ENCODE measurements at places on chromosomes 12 and 14.

DNA sequence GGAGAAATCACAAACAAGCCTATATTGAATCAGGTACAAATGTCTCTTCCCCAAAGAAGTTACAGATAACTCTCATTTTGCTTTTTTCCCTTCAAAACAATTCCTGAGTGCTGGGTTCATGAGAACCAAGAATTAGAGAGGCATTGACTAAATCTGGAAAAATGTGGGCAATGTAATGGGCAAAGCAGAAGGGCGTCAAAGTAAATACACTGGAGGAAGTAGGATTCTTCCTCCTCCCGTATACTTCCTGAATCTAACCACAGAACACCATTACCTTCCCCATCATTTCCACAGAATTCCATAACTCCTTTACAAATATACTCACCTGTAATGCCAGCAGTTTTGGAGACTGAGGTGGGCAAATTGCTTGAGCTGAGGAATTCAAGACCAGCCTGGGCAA is 3.0 kb upstream of the RBMS2 start:
- no peak for DNase-seq

DNA sequence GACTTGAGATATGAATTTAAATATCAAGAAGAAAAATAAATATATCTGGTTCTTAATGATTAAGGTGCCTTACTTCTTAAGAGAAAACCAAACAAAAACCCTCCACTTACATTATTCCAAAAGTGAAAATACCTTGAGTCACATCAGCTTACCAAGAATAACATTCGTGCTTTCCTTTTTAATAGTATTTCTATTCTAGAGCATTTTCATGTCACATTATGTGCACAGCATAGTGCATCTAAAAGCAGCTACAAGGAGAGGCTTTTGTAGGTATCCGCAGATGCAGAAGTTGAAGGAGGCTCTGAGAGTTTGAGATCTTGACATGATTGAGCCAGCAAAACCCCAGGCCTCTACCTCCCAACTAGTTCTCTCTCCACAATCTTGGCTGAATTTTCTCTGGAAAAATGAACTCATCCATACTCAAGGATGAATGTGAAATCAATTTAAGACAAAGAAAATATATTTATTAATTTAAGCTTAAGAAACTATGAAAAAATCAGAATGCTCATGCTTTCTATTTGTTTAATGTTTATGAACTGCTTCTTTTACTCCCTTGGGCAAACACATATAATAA is 275.0 kb downstream of the AKAP6 start:
- no peak for DNase-seq

GRCh38 chr12:27096420-27096819 is 14.0 kb upstream of the C12orf71 start:
- DNase-seq, result no peak

DNA sequence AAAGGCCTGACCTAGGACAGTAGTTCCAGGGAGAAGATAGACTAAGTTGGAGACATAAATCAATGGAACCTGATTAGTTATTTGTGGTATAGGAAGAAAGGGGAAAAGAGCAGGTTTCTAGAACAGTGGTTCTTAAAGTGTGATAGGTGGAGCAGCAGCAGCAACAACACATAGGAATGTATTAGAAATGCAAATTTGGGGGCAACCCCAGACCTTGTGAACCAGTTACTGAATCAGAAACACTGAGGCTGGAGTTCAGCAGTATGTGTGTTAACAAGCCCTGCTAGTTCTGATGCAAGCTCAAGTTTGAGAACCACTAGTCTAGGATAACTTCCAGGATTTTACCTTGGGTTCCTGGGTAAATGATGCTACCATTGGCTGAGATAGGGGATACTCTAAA is 308.7 kb downstream of the EMP1 start:
- no peak for DNase-seq

- no peak for DNase-seq
These were observed 20.0 kb upstream of the GCH1 start for GRCh38 chr14:54922598-54922997.

DNA sequence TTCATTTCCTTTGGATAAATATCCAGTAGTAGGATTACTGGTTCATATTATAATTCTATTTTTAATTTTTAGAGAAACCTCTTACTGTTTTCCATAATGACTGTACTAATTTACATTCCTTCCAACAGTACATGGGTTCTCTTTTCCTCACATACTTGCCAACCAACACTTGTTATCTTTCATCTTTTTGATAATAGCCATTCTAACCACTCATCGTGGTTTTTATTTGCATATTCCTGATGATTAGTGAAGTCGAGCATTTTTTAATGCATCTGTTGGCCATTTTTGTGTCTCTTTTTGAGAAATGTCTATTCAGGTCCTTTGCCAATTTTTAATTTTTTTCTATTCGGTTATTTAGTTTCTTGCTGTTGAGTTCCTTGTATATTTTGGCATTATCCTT is 457.7 kb upstream of the PDE3A start:
- no peak for DNase-seq

DNA sequence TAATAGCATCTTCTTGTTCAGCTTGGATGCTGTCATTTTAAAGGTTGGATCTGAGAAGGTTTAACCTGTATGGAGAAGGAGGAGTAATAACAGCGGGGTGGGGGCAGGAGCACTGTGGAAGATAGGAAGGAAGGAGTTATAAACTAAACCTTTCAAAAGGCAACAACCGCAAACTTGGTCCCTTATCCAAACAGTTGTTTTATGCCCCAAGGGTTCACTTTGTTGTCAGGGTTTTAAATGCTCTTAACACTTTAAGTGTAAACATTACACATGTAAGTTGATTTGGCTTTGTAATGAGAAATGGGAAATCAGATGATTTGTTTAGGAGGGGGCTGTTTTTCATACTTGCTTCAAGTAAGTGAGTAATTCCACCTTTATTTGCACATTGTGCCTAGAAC is 3.0 kb downstream of the NPAS3 start:
- DNase-seq, result no peak

- no peak for DNase-seq
These were observed 135.4 kb upstream of the TRHDE start for GRCh38 chr12:72136792-72137191.

GRCh38 chr12:1162081-1162760 is 171.2 kb downstream of the ERC1 start:
- DNase-seq, result no peak

DNA sequence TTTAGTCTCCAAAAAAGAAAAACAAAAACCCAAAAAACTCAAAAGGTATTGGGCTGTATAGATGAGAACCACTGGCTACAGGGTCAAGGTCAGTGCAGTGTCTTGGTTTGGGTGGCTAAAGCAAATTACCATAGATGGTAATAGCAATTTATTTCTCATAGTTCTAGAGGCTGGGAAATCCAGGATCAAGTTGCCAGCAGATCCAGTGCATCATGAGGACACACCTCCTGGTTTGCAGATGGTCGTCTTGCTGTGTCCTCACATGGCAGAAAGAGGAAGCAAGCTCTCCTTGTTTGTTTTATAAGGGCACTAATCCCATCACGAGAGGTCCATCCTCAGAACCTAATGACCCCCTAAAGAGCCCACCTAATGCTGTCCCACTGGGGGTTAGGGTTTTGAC is 11.2 kb downstream of the COX14 start:
- DNase-seq, result no peak

DNA sequence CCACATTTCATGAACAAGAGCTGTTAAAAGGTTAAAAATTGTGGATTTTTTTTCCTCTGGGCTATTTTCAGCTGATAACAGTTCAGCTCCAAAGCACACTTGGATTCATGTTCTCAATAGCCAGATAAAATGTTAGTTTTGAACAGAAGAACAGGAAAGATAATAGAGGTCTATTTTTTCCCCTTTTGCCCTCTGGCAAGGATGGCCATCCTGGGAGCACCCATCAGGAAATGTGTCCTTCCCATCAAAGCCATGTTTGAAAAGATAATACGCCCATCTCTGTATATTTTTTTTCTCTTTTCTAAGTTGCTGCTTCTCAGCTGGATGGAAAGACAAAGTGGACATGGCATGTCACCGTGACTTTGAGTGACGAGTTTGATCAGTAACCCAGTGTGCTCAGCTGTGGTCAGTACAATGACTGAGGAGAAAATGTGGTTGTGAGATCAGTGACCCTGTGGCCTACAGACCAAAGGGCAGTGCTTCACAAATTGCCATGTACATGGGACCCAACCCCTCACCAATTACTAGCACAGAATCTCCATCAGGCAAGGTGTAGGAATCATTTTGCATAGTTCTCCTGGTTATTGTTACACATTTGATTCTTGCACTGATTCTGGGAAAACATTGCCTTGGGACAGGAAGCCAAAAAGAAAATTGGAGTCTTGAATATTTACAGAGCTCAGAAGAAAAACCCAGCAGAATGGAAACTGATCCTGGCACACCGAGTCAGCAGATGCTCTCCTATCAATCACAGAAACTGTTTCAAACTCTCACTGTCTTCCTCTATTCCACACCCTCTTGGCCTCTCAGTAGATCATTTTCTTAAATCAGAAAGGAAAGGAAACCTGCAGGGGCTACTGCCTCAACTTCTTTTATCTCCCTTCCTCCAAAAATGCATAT is 64.3 kb downstream of the ANO6 start:
- DNase-seq, result no peak

DNA sequence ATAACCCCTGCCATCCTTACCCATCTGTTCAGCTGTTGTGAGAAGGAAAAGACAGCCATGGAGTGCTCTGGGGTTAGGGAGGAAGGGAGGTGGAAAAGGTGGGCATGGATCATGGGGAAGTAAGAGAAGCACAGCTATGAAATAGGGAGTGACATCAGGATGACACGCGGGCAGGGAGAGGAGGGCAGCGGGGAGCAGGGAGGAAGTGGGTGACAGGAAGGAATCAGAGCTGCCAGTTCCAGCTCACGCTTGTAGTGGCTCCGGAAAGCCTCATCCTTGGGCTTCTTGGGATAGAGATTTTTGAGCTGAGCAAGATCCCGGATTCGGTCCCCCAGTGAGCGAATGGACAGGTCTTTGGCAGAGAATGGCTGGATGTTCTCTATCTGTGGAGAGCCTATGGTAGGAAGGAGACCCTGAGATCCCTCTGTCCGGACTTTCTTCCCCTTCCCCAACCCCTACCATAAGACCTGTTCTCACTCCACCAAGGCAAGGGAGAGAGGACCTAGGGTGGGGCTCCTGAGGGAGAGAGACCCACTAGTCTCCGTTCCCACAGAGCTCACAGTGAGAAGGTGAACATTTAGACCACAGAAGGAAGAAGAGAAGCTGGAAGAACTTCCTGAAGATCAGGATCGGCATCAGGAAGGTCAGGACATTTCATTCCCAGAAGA is 10.3 kb downstream of the NAB2 start:
- no peak for DNase-seq

GRCh38 chr14:45125754-45126153 is 8.5 kb downstream of the FKBP3 start:
- no peak for DNase-seq

- DNase-seq, result peak; percentile 74
These were observed 679 bp downstream of the ARF6 start for GRCh38 chr14:49893309-49894213.

DNA sequence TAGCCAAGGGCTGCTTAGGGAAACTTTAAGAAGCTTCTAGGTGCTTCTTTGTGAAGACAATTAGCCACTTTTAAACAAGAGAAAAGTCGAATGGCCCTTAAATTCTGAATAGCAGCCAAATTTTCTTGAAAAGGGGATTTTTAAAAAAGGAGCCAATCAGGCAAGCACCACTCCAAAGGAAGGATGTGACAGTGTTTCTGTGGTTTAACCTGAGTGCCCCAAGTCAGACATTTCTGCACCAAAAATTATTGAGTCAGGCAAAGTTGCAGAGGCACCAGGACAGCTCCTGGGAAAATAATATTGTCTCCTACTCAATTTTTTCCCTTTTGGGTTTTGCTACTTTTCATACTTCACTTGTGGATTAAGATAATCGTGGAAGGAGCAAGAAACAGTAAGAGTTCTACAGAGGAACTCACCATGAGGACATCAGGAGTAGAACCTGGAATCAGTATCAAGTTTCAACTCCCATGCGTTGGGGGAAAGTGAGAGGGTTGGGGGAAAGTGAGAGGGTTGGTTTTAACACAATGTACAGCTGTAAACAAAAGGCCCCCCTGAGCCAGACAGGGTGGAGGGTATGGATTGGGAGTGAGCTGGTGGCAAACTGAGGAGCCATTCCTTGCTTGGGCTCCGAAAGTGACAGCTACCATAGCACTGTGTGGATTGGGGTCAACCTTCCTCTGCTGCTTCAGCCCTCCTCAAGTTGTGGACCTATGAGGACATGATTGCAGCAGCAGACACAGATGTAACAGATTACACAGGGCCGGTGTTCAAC is 90.8 kb downstream of the SLC38A1 start:
- peak; percentile 45 for DNase-seq

- no peak for DNase-seq
These were observed 50.5 kb downstream of the SAMD4A start for GRCh38 chr14:54617467-54617866.

DNA sequence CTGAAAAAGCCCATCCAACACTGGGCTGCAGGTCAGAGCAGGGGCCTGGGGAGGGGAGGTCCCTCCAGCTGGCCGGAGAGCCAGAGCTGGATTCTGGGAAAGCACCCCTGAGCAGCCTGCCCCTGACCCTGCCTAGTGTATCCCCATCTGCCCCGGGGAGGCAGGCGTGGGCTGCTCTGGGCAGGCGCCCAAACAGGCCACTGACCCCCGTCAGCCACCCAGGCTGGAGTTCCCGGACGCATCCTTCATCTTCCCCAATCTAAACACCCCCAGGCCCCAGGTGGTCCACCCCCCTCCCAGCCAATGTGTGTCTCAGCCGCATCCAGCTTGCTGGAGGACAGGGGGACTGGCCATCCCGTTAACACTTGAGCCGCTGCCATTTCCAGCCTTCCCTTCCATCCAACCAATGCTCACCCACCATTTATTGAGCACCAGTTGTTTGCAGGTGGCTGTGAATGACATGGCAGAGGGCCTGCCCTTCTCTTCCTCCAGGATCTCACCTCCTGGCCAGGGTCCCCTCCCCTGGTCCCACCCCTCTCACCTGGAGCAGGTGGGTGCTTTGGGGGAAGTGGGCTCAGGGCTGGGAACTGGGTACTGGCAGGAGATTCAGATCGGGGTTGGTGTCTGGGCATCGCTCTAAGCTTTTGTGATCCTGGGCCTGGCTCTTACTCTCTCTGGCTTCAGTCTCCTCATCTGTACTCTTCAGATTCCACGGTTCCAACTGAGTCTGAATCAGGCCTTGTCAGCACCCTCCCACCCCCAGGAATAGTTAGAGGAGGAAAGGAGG is 743 bp upstream of the DTX1 start:
- no peak for DNase-seq

DNA sequence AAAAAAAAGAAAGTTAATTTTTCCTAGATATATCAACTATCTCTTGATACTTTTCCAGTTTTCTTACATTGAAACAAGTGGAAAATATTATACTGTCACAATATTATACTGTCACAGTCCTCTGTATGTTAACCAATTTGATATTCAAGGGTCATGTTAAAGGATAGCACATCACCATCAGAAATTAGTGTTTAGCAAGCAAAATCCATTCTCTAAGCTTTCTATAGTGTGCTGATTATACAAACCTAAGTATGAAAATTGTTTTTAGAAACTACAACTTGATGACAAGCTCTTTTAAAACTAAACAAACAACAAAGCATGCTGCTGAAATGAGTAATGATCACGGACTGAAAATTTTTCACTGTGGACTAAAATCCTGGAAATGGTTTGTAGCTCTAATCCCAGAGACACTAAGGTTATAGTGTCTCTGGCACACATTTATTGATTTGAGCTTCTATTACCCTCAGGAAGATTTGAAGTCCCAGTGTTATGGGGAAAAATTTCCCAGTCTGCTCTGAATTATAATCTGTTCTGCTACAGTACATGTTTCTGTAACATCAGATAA is 9.7 kb downstream of the SPTSSA start:
- no peak for DNase-seq

Data from CD4-positive, alpha-beta T cell treated with Interleukin-2 at 100 ng/mL for 4 hours (primary cell).